ENCODE measurements at places on chromosomes 1 and 21.

DNA sequence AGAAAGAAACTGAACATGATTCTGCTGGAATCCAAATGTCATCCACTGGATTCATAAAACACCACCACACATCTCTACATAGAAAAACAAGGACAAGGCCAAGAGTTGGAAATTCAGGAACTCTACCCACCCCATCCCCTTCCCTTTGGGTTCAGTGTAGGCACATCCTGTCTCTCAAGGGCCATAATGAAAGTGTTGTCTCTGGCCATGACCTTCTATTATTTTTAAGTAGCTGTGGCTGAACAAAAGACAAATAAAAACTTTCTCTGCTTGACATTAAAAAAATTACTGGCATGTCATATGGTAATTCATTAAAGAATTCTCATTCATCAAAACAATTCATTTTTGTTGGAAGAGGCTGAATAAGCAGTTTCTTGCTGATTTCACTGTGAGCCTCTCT lies 54.9 kb upstream of the ZBTB18 start:
- DNase-seq: no peak

- no peak for DNase-seq
These were observed 243.8 kb downstream of the MATN1 start for GRCh38 chr1:30479575-30479974.

GRCh38 chr1:22105611-22106207 lies 37.2 kb downstream of the WNT4 start:
- DNase-seq: no peak

DNA sequence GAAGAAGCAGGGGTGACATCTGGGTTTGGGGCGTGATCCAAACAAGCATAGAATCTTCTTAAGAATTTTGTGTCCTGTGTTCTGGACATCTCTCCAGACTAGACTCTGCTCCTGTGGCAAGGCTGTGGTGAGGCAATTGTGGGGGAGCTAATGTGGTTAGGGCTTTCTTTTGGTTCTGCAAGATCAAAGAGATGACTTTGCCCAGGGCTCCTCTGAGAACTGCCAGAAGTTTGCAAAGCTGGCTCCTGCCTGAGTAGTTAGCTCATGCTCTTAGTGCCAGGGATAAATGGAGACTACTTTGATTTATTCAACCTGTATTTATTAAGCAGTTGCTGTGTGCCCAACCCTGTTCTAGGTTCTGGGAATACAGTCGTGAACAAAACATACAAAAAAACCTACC lies 34.0 kb upstream of the CRNN start:
- DNase-seq: no peak

DNA sequence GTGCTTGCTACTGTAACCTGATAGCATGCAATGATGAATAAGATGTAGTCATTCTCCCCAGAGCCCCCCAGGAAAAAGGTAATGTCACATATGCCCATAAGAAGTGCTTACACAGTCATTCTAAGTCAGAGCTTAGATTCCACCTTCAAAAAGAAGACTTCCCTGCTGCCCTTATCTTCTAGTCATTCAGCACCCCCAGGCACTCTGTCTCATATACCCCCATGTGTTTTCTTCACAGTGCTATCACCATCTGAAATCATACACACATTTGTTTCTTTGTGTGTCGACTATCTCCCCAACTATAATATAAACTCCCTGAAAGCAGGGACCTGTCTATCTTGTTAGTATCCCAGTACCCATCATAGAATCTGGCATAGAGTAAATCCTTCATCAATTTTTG lies 16.2 kb upstream of the OTUD3 start:
- no peak for DNase-seq

DNA sequence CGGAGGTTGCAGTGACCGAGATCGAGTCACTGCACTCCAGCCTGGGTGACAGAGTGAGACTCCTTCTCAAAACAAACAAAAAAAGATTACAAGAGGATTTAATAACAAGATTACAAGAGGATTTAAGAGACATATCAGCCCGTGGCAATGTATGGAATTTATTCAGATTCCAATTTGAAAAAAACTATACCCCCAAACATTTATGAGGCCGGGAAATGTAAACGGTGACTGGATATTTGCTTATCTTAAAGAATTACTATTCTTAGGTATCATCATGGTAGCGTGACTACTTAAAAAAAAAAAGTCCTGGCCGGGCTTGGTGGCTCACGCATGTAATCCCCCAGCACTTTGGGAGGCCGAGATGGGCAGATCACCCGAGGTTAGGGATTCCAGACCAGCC lies 21.2 kb upstream of the ELK4 start:
- no peak for DNase-seq

DNA sequence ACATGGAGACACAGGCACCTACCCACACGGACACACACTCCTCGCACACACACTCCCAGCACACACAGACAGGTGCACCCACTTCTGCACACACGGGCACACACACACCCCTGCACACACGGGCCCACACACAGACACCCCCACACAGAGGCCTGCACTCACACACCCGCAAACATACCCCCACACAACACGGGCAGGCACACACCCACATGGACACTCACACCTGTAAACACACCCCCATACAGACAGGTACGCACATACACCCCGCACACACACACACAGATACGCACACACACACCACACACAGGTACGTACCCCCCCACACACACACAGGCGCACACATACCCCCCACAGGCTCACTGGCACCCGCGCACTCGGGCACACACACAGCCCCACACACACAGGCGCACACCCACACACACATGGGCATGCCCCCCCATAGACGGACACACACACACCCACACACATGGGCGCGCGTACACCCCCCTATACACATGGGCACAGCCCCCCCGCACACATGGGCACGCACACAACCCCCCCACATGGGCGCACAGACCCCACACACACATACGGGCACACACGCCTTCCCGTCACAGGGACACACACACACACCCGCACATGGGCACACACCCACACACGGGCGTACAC lies 6.1 kb downstream of the ATAD3A start:
- no peak for DNase-seq

DNA sequence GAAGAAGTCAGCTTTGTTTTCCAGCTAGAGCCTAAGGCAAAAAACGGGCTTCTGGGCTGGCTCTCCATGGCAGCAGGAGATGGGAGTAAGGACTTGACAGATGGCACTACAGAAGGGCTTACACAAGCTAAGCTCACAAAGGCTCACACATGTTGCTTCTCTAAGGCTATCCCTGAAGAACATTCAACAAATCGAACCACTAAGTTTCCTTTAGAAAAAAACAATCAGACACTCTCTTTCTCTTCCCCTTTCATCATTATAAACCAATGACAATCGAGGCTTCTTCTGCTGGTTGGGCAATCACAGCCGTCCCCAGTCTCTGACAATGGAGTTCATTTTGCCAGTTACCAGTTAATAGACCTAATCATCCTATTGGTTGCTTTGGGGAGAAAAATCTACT lies 40.5 kb downstream of the TRIT1 start:
- DNase-seq: no peak

- no peak for DNase-seq
These were observed 88.7 kb upstream of the SIM2 start for GRCh38 chr21:36610201-36610600.

DNA sequence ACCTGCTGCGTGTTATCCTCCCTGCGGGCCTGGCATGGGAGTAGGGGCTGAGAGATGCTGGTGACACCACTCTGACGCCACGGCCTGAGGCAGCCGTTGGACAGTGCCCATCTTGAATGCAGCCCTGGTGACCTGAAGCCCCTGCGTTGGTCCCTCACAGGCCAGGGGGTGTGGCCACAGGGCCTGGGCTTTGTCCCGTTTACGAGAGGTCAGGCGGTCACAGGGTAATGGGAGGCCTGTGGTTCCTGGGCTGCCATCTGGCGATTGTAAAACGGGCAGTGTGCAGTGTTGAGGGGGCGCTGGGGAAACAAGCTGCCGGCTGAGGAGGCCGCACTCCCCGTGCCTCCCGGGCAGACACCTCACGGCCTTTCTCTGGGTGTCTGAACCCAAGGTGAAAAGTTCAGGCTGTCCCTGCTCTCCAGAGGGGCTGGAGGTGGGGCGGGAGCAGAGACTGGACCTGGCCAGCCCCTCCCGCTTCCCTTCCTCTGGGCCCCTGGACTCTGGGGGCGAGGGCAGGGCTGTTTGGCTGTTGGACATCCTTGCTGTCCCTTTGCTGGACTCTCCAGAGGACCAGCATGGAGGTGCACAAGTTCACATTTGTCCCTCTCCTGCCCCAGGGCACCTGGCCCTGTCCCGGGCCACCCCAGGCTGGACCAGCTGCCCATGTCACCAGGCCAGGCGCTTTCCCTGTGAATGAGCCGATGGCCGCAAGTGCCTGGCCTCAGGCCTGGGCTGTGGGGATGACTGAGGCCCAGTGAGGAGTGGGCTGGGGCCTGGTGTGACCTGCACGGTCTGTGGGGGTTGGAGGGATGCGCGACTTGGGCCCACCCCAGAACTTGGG lies 42.4 kb downstream of the SKI start:
- no peak for DNase-seq

GRCh38 chr1:75203415-75204277 lies 69.5 kb downstream of the LHX8 start:
- DNase-seq: peak; percentile 1

DNA sequence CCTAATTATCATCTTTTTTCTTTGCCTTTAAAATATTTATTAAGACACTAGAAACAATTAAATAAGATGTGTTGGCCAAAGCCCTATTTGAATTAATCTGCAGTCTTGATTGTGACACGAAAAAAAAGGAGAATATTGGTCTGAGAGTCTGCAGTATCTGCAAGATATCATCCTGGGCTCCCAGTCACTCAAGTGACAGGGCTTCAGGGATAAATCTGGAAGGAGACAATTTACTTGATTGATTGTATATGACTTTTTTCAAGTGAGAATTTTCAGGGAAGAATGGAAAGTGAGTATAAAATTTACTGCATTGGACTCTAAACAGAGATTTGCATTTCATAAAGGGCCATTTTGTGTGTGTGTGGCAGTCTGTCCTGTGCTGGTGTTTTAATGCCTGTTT lies 233.7 kb downstream of the PAPPA2 start:
- no peak for DNase-seq

GRCh38 chr1:30724175-30724574 lies 790 bp upstream of the MATN1 start:
- DNase-seq: no peak

GRCh38 chr1:235883261-235883927 lies 16.7 kb upstream of the LYST start:
- no peak for DNase-seq

DNA sequence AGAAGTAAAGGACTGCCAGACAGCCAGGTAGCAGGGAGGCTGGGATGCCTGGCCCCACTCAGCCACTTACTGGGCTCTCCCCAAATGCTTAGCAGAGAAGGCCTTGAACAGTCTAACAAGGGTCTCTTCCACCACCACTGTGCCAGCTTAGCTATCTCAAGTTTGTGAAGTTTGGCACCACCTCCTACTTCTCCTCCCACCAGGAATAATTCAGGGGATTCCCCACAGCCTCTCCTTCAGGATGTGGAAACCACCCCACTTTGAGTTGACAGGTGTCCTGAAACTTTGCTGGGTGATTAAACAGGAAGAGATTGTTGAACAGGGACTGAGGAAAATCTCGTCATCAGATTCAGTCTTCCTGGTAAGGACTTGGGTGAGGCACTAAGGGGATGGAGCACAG lies 59.4 kb upstream of the ATP1B1 start:
- no peak for DNase-seq

- no peak for DNase-seq
These were observed 2.3 kb upstream of the AUNIP start for GRCh38 chr1:25861316-25862286.

DNA sequence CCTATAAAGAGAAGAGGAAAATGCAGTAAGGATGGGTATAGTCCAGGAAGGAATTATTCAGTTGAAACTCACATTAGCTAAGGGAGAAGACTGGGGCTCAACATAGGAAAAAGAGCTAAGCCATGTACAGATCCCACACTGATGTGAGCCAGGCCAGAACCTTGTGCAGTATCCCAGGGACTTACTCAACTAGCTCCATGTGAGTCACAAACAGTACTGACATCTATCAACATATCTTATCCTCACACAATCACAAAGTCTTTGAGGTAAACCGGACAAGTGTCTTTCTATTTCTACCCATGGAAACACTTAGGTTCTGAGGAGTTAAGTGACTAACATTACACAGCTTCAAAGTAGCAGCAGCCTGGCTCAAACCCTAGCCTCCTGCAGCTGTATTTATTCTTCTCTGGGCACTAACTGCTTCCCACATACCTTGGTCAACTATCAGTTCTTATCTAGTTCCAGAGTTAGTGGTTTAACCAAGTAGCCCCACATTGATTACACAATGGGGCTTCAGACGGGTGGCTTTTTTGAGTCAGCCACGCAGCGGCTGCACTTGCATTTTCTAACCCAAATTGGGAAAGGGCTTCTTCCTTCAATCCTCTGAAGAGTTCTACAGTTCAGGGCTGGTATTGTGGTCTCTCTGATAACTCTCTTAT lies 9.5 kb downstream of the CD5L start:
- no peak for DNase-seq

- DNase-seq: no peak
These were observed 44.4 kb downstream of the ZNF697 start for GRCh38 chr1:119603695-119604094.

DNA sequence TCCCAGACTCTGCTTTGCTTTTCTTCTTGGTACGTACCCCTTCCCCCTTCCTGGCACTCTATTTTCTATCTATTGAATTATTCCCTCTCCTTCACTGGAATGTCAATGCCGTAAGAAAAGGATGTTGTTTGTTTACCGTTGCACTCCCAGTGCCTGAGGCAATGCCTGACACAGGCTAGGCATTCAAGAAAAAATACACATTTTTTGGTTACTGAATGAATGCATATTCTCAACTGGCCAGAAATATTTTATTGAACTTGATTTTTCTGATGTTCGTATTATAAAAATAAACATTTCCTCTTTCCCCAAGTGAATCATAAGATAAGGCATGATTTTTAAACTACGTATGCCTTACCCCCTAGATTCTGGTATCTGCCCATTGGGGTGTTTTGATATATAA lies 41.2 kb downstream of the GNG12 start:
- DNase-seq: no peak

GRCh38 chr1:29749024-29749945 lies 513.0 kb downstream of the PTPRU start:
- no peak for DNase-seq

GRCh38 chr1:207298636-207299398 lies 22.7 kb upstream of the CD55 start:
- no peak for DNase-seq

GRCh38 chr1:189874715-189875435 lies 602.8 kb downstream of the BRINP3 start:
- no peak for DNase-seq

DNA sequence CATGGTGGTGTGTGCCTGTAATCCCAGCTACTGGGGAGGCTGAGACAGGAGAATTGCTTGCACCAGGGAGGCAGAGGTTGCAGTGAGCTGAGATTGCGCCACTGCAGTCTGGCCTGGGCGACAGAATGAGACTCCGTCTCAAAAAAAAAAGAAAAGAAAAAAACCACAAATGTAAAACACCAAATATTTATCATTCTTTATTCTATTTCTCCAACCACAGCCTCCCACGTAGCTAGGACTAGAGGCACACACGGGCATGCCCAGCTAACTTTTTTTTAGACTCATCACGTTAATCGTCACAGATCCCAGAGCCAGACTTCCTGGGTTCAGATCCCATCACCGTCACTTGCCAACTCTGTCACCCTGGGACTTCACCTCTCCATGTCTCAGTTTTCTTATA lies 13.5 kb downstream of the DNAJC16 start:
- DNase-seq: no peak

GRCh38 chr1:84887261-84887934 lies 5.6 kb downstream of the LPAR3 start:
- no peak for DNase-seq
